ENCODE measurements at places on chromosomes 5 and 9. TPM values are rescaled to one million over a fixed set of nuclear protein-coding genes. Genes with fewer than 3 reads are reported as not detected.

DNA sequence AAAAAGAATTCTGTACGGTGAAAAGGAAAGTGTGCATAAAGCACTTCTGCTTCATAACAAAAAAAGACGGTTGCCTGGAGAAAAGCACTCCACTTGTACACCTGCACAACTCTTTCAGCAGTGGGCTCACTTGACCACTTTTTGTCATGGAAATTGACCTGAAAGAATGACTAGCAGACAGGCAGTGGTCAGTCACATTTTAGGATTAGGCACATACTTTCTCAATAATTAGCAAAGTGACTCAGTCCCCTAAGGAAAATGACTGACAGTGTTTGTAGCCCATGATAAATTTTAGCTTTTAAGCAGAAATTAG, 169.3 kb downstream of the FANCC start:
- DNase-seq, result no peak

DNA sequence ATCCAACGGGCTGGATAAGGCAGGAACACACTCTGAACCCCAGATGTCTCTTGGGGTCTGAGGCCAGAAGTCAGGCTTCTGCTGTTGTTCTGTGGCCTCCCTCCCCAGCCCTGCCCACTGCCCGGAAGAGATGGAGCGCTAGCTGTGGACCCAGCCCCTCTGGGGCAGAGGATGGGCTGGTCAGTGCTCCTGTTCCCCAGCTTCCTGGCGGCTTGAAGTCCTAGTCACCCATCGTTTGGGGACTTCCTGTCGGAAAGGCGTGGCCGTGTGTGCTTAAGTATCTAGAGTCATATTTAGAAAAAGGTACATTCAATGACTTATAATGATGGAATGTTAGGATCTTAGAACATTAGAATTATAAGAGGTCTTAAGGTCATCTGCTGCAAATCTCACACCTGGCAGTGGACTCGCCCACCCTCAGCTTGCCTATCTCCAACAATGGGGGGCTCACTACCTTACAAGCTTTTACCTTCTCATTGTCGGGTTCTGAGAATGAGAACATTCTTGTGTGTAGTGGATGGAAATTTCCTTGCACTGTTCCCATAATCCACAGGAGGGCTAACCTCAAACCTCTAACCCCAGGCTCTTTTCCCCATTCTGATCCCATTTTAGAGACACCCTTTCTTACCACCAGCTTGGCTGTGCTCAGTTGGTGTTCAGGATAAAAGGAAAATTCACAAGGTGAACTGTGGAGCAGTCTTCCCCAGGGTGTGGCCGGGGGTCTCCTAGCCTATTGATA, 13.4 kb upstream of the AIF1L start:
- peak; percentile 72 for DNase-seq

GRCh38 chr5:129746876-129747275, 1.0 kb upstream of the MINAR2 start:
- no peak for DNase-seq

DNA sequence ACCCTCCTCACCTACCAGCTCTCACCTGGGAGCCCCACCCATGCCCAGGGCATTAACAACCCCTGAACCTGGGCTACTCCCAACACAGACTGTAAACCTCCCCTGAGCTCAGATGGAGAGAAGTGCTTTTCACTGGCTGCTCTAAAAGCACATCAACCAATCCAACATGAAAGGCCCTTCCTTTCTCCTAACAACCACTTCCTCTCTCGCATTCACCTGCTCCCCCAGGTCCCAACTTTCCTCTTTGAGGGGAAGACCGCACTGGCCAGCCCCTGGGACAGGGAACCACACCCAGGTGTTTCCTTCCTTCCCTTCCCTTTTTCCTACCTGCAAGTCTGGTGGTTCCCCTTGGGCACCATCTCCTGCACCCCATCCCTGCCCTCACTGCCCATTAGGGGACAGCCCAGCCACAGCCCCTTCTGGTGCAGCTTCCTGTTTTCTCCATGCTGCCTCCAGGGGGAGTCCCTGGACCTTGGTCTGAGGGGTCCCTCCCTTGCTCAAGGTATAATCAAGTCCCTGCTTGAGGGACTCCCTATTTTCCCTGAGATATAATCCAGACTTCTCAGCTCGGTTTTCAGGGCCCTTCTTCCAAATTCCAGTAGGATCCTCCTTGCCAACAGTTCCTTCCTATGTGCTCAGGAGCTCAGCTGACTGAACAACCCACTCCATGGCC, 30.5 kb upstream of the DAB2IP start:
- DNase-seq, result no peak

DNA sequence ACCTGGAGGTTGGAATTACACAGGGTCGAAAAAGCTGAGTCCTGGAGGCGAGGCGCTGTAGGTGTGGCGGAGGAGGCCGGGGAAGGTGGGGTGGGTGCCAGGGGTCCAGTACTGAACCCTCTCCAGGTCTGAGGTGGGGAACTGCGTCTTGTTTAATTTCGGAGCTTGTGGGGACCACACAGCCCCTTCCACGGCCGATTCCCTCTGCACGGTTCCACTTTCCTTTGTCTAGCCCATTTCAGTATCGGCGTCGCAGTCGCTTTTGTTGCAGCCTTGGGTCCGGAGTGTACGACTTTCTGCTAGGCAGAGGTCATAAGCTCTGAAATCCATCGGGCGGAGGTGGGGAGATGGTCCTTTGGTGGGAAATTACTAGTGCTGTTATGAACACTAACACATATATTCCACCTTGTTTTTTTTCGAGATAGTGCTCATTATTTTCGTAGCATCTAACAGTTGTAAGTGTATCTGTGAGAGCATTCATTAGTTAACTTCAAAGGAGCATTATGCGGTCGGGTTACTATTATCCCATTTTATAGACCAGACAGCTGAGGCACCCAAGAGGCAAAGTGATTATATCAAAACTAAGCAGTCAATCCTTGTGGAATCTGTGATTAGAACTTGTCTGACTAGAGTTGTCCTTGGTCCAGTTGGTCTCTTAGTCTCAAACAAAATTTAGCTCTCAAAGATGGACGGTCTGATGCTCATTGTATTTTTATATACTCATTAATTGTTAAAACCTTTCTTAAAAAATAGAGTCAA, 737 bp downstream of the RNF180 start:
- DNase-seq, result peak; percentile 34

DNA sequence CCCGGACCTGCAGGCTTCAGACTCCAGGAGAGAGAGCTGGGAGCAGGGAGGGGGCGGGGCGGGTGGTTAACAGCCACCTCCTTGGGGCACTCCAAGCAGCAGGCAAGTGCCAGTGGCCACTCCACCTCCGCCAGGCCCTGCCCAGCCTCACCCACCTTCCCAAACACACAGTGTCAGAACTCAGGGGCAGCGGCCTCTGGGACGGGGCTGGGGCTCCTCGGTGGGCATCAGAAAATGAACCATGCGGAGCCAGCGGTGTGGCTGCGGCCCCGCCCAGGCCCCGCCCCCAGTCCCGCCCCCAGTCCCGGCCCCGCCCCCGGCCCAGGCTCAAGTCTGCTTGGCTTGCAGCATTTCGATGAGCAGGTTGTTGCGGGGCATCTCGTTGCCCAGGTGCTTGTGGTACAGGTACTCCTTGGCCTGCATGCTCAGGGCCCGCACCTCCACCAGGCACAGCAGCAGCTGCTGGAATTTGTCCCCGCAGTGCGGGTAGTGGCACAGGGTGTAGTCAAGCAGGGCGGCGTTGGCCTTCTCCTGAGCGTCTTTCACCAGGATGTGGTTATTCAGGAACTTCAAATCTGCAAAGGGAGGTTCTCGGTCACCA, 24.7 kb downstream of the NR5A1 start:
- no peak for DNase-seq

- DNase-seq, result peak; percentile 87
Measured at GRCh38 chr9:22158927-22159346, 149.8 kb upstream of the CDKN2B start.

DNA sequence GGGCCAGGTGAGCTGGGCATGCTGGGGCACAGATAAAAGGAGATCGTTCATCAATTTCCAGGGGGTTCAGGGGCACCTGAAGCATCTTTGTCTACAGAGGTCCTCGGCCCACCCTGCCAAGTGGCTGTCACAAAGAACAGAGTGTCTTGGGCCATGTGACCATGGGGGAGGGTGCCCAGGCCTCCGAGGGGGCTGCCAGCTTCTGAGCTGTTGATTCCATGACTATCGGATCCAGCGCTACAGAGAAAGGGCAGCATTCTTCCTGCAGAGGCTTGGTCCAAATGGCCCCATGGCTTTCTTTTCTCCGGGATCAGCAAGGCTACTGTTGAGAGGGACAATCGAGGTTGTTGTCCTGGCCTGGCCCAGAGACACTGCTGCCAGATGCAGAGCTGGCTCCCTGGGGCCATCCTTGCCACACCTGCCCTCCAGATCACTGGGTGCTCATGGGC, 289.2 kb downstream of the ZSWIM6 start:
- DNase-seq, result no peak

DNA sequence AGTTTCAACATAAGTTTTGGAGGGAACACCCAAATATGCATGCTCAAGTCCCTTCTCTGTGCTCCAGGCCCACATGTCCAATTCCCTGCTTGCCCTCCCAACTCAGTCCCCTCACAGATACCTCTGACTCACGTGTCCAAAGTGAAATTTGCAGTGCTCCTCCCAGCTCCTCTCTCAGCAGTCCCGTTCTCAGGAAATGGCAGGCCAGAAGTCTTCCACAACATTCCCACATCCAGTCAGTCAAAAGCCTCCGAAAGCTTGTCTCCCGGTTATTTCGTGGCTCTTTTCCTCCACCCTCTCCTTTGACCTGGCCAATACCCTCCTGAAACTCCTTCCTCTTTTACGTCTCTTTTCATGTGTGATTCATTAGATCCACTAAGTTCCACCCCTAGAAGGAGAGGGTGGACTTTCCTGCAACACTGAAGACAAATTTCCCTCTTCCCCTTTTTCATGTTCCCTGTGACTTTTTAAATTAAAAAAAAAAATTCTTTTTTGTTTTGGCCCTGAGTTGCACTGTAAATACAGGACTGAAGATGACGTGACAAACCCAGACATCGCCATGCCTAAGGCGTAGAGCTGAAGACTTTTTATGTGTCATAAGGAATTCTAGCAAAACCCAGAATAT, 12.8 kb upstream of the MGAT1 start:
- no peak for DNase-seq

GRCh38 chr5:96633820-96634219, 28.4 kb upstream of the CAST start:
- DNase-seq, result no peak

GRCh38 chr5:14714706-14715105, 50.2 kb downstream of the OTULIN start:
- DNase-seq, result peak; percentile 30

GRCh38 chr9:116061546-116062205, 91.9 kb upstream of the PAPPA start:
- no peak for DNase-seq

DNA sequence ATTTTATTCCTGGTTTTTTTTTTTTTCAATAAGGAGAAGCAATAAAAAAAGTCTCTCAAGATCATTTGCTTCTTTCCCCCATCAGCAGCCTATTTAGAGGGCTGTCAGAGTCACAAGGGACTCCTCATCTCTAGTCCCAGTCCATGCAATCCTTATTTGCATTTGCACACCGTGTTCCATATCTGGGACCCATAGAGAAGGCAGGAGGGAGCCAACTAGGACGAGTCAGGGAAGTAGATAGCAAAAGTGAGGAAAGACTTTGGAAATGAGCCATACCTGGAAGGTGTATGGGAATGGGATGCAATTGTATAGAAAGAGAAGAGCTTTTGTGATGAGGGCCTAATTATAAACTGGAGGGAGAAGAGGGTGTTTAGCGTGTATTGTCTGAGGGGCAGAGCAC, 160.0 kb downstream of the PIK3R1 start:
- DNase-seq, result no peak

DNA sequence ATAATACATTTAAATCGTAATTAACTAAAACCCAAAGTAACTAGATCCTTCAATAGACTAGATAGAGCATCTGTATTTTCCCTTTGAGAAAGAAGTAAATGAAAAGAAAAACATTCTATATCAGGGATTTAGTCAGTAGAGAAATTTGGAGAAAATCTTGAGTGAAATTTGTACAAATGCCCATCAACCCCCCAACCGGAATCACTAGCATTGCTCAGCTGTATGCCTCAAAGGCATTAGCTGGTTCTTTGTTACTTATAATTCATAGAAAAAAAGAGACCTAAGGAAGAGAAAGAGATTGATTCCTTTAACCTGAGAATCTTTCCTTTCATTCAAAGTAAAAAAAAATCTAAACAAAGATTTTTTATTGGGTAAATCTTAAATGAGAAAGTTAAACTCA, 659 bp downstream of the OMD start:
- DNase-seq, result no peak

DNA sequence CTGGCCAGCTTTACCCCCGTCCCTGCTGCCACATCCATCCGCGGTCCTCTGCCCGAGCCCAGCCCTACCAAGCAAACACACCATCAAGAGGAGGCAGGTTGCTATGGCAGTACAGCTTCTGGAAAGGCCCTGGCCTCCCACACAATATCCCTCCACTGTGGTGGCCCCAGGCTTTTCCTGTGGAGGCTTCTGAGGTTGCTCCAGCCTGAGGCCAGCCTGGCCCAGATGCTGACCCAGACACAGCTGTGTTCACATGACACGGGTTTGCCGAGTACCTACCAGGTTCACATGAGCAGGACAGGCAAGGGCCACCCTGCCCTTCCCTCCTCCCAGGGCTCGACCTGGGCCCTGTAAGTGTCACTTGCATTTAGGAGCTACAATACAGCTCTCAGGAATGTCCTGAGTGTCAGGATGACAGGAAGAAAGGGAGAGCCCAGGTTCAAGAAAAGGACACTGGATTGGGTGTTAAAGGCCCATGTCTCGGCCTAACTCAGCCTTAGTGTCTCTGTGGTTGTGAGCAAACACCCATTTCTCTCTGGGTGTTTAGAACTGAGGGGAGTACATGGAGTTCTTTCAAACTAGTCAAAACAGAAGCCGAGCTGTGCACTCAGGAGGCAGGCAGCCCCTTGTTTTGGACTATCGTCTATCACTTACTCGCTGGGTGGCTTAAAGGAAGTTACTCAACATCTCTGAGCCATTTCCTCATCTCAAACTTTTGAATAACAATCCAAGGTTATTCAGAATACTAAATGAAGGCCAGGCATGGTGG, 40.2 kb downstream of the NAIF1 start:
- DNase-seq, result no peak

Gene LPAR1
- total RNA-seq, result 67.9 TPM

Gene LECT2
- not detected for total RNA-seq

Gene CDC23
- total RNA-seq, result 26.1 TPM

Gene PRDM12
- total RNA-seq, result not detected

Gene MZB1
- 0.22 TPM for total RNA-seq

Gene RMND5B
- 36.4 TPM for total RNA-seq

Gene PTGER4
- total RNA-seq, result 48.5 TPM

Gene SEC61B
- 91.3 TPM for total RNA-seq

Gene DMRT3
- not detected for total RNA-seq

Gene CERCAM
- 19.1 TPM for total RNA-seq

Data from PC-3 (cell line).